Smooth muscle cell of the coronary artery (primary cell): ENCODE measurements at places on chromosomes 11 and 22. TPM values are rescaled to one million over a fixed set of nuclear protein-coding genes. Genes with fewer than 3 reads are reported as not detected.

The FOLR2 gene
- not detected in 2 replicates for total RNA-seq

The CELSR1 gene
- total RNA-seq: 0.30 and 1.1 TPM in 2 replicates

The ESAM gene
- 0.23 and 3.8 TPM in 2 replicates for total RNA-seq

The DBX1 gene
- not detected in 2 replicates for total RNA-seq

The MS4A15 gene
- not detected in 2 replicates for total RNA-seq

The SUSD2 gene
- 1.2 and 4.7 TPM in 2 replicates for total RNA-seq
